ENCODE measurements at places on chromosomes 6 and 20.

GRCh38 chr20:30513050-30513628 is 744.3 kb upstream of the DEFB115 start:
- DNase-seq = no peak

- DNase-seq = no peak
These were observed 565.1 kb upstream of the FLRT3 start for GRCh38 chr20:14902432-14903089.

DNA sequence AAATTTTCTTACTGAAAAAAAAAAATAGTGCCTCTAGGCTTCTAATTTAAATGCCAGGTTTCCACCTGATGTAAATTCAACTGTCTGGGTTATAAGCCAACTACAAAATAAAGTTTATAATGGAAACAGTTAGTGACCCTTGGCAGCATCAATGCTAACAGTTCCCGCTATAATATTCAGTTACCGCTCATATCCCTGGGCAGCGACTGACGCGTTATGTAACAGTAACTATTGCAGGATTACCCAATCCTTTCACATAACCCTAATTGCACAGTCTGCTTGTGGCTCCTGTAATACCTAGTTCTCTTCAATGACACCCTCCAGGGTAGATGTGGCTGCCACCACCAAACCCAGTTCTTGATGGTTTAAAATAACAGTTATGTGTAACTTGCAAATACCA is 208.6 kb downstream of the MOXD1 start:
- DNase-seq = no peak

DNA sequence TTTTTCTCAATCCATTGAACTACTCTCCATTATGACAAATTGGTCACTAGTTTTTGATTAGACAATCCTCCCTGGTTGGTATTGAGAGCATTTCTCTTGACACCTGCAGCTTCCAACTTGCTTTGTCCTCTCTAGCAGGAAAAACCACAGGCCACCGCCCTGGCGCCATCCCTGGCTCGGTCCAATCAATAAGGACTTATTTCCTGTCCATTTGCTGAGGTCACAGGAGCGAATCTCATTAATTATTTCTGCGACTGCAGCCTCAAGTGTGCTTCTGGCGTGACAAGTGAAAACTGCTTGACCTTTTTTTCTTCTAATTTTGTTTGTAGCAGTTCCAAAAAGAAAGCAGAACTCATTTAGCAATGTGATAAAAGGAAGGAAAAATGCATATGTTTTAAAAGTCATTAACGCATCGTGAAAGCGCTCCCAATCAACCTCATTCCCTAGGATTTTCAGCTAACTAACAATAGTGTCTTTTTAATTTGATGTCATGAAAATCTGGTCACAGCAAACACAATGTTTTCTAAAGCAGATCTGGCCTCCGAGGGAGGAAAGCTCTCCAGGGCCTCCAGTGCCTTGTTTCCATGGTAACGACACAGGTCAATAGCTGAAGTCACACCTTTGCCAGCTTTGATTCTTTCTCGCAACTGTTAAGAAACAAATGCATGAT is 39.0 kb upstream of the BEND3 start:
- no peak for DNase-seq

All from fibroblast of skin of left quadriceps (primary cell).